Subcutaneous preadipocyte (primary cell): ENCODE measurements at places on chromosomes 13 and 19. TPM values are rescaled to one million over a fixed set of nuclear protein-coding genes. Genes with fewer than 3 reads are reported as not detected.

CD320 gene
- 36.4 and 47.8 TPM in 2 replicates for total RNA-seq

RPS19 gene
- 442 and 1,330 TPM in 2 replicates for total RNA-seq

CYP4F12 gene
- total RNA-seq: 0.39 and 2.6 TPM in 2 replicates

LRRC63 gene
- total RNA-seq: under 0.01 and 0.37 TPM in 2 replicates

ERICH6B gene
- total RNA-seq: not detected in 2 replicates

ZNF135 gene
- total RNA-seq: 0.78 and 2.2 TPM in 2 replicates

LRCH1 gene
- total RNA-seq: 7.7 and 9.4 TPM in 2 replicates

LIM2 gene
- total RNA-seq: not detected in 2 replicates

ZFP14 gene
- total RNA-seq: 1.1 and 1.8 TPM in 2 replicates

LENG9 gene
- 4.9 and 7.3 TPM in 2 replicates for total RNA-seq

KIRREL2 gene
- total RNA-seq: under 0.01 TPM in 1 of 2 replicates, not detected in the other

PLEKHF1 gene
- total RNA-seq: 25.6 and 39.7 TPM in 2 replicates
